ENCODE measurements at places on chromosomes 1 and 21. TPM values are rescaled to one million over a fixed set of nuclear protein-coding genes. Genes with fewer than 3 reads are reported as not detected.

DENND4B gene
- total RNA-seq: 50.5 TPM

GNAT2 gene
- total RNA-seq: not detected

PRRX1 gene
- 52.3 TPM for total RNA-seq

AP4B1 gene
- 9.5 TPM for total RNA-seq

C21orf91 gene
- total RNA-seq: 16.2 TPM
